ENCODE measurements at places on chromosomes 7 and 10.
A peak's percentile ranks its signal among the peaks of the same experiment; 100 is the strongest.

DNA sequence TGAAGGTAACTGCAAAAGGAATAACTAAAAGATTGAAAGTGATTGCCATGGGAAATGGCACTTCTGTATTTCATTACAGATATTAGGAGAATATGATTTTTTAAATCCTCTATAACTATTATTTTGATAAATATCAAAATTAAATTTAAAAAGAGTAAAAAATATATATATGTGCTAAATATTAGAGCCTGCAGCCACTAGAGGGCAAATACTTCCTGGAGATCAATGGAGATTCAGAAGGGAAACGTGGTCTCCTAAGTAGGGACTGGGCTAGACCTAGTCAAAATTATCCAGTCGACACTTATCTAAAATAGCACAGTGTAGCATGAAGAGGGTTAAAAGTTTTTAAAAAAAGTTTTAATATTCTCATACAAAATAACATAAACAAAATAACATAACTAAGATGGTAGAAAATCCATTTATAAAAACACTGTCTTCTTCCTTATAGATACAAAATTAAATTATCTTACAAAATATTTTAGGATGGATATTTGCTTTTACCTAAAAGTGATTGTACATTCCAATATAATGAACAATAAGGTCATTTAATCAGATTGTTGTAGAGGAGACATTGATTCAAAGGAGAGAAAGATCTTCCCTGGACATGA lies 434.3 kb downstream of the MDFIC start:
- no peak for DNase-seq

GRCh38 chr10:45040921-45041542 lies 40.3 kb downstream of the ZNF22 start:
- DNase-seq: no peak

GRCh38 chr7:41188163-41189130 lies 514.4 kb downstream of the INHBA start:
- peak; percentile 10 for DNase-seq

DNA sequence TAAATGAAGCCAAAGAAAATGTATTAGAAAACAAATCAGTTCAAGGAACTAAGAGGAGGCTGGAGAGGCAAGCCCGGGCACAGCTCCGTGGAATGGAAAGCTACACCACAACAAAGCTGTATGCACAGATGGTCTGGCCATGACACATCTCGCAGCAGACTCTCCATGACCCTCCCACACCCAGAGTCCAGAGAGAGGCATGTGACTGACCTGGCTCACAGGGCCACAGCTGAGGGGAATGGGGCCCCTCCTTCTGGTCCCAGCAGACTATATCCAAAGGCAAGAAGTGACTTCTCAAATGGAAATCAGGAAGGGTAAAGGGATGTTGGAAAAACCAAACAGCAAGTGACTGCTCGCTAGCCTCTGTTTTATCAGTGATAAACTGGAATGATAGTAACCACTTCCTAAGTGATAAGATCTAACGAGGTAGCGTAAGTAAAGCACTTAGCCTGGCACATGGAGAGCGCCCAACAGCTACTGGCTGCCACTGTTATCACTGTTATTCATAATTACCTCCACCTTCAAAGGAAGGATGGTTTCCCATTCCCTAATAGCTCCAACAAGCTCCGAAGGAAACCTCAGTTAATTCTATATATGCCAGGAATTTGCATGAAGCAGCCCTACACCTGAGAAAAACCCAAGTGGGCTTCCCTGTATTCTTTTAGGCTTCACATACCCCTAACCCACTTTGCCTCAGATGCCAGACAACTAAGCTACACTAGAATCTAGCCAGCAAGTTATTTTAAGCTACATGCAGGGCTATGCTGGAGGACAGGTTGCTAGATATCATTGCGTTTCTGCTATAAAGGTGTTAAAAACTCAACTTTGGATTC lies 8.4 kb downstream of the OSBPL3 start:
- peak; percentile 85 for DNase-seq

- peak; percentile 80 for DNase-seq
Measured at GRCh38 chr10:77943121-77943901, 16.8 kb upstream of the DLG5 start.

- no peak for DNase-seq
Measured at GRCh38 chr7:158282461-158283001, 305.1 kb downstream of the PTPRN2 start.

GRCh38 chr7:47885987-47886811 lies 62.1 kb downstream of the PKD1L1 start:
- DNase-seq: no peak

DNA sequence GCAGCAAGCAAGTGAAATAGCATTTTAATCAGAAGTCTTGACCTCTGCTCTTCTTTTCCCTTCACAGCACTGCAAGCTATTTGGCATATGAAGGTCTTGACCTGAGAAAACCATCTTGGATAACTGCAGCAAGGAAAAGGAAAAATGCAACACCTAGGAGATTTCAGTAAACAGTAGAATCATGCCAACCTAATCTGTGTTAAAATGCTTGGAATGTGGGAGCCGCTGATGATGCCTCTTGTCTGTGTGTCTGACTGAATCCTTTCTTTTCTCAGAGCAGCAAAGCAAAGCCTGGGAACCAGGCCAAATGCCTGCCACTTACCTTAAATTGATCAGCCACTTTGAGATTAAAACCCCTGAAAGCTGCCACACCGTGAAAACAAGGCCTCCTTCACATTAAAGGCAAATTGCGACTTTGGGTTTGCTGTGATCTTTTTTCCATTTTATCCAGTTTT lies 80.4 kb upstream of the CDK6 start:
- DNase-seq: peak; percentile 95

- no peak for DNase-seq
Measured at GRCh38 chr7:70285854-70286253, 687.6 kb downstream of the AUTS2 start.

DNA sequence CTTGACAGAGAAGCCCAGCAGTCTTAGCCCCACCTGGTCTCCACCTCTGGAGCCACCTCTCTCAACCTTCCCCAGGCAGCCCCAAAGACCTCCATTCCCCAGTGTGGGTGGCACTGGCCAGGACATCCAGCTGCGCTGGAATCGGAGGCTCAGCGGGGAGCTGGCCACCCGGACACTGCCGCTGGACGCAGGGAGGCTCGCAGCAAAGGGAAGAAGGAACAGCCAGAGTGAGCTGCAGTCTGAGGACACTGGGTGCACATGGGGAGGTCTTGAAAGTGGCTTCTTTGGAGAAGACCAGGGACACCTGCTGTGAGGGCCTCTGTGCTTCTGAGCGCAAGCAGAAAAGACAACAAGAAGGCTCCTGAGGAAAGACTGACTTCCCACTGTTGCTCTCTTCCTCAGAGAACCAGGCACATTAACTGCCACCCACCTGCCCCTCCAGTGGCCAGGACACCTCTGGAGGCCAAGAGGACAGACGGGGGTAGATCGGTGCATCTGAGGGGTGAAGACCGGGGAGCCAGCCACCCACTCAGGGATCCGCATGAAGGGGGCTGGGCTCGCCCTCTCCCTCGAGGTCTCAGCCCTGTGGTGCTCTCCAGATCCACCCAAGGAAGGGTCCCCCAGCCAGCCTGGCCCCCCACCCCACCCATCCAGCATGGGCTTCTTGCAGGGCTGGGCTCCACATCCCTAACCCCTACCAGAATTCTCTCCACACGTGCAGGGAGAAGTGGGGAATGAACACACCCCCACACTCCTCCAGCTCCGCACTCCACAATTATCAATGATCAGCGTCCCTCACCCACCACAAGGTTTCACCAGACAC lies 1.8 kb downstream of the CAMK2B start:
- DNase-seq: no peak

GRCh38 chr10:48307711-48308018 lies 1.2 kb downstream of the MAPK8 start:
- no peak for DNase-seq

DNA sequence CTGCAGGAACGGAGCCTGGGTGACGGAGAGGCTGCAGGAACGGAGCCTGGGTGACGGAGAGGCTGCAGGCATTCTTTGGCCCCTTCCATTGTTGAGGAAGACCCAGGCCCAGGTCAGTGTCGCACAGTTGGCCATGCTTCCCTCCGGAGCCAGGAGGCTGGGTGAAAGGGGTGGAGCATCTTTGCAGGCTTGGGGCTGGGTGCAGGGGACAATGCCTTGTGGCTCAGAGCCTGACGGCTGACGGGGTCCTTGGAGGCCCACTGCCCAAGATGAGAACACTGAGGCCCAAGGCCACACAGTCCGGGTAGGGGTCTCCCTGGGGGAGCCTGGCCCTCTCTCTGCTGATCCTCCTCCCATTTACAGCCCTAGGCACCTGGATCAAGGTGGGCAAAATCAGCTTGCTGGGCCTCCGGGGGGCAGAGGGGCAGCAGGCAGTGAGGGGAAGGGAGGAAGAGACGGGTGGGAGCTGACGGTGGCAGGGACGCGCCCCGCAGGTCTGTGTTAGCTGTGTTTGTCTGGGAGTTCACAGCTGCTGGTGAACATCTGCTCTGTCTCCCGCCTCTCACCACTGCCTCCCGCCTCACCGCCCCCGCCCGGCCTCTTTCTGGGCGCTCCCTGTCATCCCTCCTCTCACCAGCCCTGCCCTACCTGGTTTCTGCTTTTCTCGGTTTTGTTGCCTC lies 30.6 kb upstream of the PCBD1 start:
- DNase-seq: no peak

DNA sequence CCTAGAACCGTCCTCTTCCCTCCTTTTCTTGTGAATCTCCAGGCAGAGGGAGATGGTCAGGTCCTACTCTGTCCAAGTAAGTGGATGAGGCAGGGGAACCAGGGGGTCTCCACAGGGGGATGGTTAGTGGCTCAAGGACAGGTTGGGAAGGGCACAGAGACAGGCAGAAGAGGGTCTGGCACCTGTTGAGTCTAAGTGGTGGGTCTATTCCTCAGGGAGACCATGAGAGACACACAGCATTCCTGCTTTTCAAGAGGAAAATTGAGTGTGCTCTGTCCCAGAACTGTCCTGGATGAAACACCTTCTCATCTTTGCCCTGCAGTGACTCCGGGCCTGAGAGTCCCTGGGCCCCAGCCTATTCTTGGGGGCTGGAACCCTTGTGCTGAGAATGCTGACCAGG lies 184.8 kb upstream of the GALNT17 start:
- DNase-seq: no peak

DNA sequence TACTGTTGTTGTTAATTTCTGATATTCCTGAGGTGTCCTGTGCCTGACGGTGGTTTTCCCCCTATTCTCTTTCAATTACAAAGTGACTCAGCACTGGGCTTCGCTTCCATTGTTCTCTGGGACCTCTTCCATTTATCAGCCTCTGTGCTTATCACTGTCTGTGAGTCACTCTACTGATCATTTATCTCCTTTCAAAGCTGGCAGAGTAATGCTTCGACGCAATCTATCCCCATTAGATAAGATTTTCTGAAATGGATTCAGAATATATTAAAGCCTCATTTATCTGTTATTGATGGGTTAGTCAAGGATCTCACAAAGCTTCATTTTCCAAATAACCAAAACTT lies 679.2 kb downstream of the SDK1 start:
- DNase-seq: no peak

- no peak for DNase-seq
Measured at GRCh38 chr10:63164166-63164623, 31.1 kb downstream of the NRBF2 start.

GRCh38 chr7:121618182-121618581 lies 222.1 kb upstream of the FAM3C start:
- DNase-seq: no peak

DNA sequence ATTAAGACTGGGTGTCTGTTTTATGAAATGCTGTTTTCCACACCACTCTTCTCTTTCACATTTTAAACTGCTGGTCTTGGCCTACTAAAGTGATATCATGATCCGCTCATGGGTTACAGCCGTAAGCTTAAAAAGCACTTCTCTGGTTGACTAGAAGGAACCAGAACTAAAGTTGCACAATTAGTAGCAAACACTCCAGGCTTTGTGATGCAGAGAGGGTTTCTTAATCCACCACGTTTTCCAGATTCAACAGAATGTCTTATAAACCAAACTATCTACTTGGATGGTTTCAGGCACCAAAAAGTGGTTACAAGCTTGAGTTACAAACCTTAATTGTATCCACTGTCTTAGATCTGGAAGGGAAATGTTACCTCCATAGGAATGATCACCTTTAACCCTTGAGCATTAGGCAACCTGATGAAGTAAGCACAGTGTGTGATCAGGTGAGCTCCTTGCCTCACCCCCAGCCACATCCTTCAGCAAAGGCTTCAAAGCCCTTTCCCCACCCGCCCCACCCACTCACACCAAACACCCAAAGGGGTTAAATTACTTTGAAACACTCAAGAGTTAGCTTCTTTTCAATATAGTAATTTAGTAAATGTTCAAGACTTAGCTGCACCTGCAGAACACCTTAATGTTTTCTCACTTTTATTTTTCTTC lies 3.5 kb downstream of the ELMO1 start:
- no peak for DNase-seq

DNA sequence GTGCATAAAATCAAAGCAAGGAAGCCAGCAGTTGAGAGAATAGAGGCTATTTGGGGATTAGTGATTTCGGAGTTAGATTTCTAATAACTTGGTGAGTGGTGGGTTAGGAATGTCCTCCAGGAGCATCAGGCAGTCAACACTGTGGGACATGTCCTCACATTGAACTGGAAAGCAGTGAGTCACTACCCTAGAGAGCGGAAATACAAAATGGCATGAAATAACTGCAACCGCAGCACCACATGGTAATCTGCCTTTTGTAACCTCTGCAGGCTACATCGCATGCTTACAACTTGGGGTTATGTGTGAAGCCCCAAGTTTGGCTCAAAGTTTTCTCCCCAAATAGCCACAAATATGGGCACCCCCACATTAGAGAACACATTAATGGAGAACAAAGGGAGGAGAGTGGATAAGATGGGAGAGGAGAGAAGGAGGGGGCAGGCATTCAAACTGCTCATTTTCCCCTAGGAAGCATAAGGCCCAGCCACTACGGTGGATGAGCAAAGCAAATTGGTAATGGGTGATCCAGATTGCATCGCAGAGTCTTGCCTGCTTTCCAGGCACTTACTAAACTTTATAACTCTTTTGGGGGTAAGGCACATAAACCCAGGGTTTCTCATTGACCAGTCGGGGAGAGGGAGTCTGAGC lies 22.0 kb upstream of the SLF2 start:
- peak; percentile 34 for DNase-seq

DNA sequence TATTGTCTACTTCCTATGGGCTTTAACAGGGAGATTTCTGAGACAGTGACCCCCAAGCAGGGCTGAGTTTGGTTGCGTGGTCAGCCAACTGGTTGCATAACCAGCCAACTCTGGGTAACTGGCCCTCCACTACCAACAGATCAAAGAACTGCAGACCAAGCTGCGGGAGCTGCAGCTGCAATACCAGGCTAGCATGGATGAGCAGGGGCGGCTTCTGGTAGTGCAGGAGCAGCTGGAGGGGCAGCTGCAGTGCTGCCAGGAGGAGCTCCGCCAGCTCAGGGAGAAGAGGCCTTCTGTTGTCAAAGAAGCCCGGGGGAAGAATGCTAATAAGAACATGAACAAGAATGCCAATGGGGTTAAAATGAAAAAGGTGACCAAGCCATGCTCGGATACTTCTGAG lies 15.7 kb upstream of the FLNC start:
- DNase-seq: no peak

GRCh38 chr7:151056666-151057505 lies 811 bp downstream of the CDK5 start:
- DNase-seq: no peak

DNA sequence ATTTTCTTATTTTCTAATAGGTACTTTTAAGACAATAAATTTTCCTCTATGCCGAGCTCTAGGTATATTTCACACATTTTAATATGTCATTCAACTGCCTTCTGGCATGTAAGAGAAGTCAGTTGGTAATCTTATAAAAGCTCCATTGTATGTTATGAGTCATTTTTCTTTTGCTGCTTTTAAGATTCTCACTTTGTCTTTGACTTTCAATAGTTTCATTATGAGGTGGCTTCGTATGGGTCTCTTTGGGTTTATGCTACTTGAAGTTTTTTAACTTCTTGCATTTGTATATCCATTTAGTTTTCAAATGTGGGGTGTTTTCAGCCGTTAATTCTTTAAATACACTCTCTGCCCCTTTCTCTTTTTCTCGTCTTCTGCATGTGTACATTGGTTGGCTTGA lies 80.5 kb downstream of the ABCA13 start:
- no peak for DNase-seq

Measured in PC-9 (cell line).